Inflammatory macrophage (primary cell): ENCODE measurements at places on chromosomes 16 and 17.

DNA sequence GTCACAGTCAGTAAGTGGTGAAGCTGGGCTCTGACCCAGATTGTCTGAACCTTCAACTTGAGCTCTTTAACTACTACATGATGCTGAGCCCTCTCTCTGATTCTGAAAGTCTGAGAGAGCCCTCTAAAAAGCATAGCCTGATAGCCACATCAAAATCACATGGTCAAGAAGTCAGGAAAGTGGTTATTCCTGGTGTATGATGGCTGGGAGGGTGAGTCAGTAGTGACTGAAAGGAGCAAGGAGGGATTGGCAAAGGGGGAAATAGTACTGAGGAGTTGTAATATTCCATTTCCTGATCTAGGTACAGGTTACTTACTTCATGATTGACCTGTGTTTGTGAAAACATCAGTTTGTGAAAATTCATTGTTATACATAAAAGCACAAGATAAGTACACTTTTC lies 89.1 kb downstream of the SSH2 start:
- DNase-seq: no peak

DNA sequence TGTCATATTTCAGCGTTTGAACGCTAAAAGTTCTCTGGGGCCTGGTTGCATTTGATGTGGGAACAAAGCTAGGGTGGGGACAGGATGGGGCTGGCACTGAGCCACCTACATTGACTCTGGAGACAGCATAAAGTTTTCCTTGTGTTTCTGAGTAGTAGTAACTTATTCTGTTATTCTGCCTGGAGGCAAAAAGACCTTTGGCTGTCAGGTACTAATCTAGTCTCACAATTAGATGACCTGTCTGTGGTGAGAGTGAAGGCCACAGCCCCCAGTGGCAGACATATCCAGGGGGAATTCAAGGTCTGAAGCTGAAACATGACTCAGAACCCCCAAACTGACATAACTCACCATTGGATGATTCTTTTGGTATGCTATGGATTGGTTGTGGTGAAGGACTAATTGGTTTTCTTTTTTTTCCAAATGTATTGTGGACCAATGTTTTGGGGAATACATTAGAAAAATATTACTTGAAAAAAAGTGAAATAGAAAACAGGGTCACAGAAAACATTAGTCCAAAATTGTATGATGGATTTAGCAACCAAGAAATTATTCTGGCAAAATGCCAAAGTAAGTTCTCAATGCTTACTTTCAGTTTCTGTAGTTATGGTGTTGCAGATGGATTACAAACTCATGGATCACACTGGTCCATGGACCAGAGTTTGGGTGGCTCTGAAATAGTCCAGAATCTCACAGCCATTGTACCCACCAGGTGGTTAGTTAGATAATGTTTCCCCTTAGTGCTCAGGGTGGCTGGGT lies 10.5 kb upstream of the SALL1 start:
- no peak for DNase-seq

GRCh38 chr16:15043344-15043743 lies 12.5 kb downstream of the NTAN1 start:
- no peak for DNase-seq

DNA sequence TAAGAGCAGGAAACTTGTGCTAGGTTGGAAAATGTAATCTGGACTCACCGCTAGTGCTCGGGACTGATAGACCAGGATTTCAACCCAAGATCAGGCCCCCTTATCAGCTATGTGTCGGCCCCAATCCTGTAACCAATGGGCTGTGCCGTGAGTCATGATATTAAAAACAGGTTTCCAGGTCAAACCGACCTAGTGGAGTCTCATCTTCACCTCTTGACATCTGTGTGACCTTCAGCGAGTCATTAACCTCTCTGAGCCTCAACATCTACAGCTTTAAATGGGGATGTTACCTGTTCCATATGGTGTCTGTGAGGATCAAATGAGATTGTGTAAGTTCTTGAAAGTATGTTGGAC lies 512 bp downstream of the PMM2 start:
- no peak for DNase-seq

DNA sequence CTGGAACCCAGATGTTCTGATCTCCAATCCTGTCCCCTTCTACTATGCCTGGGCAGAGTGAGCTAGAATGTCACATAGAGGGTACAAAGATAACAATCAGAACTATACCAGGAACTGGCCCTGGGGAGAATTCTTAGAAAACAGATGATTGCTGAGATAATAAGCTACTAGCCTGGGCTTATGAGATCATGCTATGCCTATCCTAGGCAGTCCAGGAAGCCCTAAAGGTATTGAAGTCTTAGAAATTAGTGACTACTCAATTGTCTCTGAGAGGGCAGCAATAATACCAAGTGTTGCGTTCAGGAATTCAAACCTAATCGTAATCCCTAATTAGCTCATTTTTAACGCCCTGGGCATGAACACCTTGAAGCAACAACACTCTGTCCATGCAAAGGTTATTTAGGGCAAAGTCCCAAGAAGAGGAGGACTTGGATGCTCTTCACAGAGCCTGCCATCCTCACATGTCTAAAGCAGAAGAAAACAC lies 77.1 kb downstream of the MMD start:
- no peak for DNase-seq

GRCh38 chr17:44112284-44113280 lies 10.9 kb downstream of the HDAC5 start:
- no peak for DNase-seq
